ENCODE measurements at places on chromosomes 5 and 9.

DNA sequence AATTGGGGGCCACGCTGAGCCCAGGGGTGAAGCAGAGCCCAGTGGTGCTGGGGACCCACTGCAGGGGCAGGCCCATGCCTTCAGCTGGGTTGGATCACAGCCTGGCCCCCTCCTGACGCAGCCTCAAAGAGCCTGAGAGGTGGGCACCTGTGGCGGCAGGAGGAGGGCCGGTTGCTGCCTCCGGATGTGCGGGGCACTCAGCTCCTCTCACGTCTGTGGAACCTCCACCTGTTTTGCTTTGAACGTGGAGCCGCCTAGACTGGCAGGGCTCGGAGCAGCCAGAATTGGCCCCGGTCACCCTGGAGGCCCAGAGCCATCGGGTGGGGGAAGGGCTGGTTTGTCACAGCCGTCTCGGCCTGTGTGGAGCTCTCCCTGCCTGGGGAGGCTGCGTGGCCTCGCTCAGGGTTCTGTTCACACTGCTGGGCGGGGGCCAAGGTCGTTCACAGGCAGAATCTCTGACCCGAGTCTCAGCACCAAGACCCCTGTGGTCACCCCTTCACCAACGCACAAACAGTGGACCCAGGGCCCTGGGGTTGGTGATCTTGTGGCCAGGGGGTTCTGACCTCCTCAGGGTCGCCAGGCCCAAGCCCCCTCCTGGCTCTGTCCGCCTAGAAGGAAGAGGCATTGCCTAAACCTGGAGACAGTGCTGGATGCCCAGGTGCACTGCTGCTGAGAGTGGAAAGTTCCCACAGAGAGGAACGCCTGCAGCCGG, 9.2 kb upstream of the SLC9A3 start:
- DNase-seq = peak; percentile 67

DNA sequence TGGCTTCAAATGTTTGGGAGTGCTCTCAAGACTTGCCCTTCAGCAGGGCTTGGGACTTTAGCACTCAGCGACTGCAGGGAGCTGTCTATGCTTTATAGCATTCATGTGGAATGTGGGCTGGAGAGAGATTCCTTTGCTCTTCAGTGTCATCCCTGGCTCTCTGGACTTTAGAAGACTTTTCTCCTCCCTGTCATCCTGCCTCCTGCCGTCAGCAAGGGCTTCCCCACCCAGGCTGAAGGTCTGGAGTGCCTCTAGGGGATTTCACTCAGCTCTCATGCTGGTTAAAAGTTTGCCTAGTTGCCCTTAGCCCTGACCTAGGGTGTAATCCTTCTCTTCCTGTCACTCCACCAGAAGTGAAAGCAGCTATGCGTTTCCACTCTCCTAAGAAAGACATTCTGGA, 210.9 kb downstream of the FRMD3 start:
- no peak for DNase-seq

DNA sequence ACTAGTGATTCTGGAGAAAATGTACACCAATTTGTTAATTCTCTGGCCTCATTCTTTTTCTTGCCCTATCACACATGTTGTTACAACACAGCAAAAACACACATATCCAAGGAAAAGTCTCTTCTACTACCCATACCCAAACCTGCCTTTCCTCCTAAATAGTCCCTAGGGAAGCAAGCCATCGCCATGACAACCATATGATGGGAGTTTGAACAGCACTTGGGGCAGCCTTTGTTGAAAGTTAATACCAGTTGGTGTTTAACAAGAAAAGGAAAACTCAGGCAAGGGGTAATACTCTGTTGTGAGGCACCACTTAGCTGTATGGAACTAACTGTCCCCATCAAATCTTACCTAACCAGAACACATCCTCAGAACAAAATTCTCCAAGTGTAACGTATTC, 1.7 kb downstream of the TRPM3 start:
- DNase-seq = no peak

DNA sequence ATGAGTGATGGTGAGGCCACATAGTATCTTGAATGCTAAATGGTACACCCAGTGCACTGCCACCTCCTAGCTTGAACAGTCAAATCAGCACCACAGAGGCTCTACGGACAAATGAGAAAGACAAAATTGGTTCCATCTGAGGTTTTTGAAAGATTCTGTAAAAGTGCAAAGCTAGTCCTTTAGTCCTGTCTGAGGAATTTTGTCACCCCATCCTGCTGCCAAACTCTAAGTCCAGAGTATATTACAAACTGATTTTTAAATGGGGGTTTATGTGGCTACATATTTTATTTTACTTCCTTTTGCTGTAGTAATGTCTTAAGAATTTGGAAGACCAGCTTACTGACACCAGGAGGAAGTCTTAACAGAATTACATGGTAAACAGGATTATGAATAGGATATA, 7.7 kb downstream of the FREM1 start:
- DNase-seq = no peak

DNA sequence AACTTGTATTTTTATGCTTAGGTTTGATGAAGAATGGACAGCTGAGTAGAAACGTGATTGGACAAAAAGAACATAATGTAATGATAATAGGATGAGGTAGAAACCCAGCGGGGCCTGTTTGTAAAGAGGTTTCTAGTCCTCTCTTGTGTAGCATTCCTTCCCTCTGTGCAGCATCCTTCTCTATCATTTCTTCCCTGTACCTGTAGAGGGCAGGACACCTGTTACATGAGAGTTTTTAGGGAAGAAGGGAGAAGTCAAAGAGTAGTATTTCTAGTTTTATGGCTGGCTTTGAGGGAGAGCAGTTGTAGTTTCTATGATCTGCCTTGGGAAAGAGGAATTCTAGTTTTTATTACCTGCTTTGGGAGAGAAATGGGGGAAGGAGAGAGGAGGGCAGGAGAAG, 162.1 kb upstream of the FST start:
- DNase-seq = no peak

DNA sequence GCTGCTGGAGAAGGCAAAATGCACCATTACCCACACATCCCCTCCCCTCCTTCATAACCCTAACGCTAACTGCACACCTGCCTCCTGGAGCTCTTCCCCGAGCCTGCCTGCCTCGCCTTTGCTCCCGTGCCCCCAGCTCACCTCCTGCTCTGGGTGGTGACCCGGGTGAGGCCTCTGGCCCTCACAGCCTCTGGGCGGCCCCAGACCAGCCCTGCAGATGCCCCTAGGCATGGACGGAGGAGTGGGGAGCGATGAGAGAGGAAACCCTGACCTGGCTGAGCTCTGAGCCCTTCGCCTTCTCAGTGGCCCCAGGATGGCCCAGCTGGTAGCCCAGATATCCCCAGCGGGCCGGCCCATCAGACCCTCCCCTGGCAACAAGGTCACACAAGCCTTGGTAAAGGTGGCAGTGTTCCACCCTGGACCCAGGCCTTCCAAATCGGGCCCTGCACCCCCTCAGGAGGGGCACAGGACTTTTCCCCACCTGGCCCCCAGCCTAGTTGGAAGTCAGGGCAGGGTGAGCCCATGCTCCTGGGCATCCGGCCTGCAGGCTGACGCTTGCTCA, 14.5 kb upstream of the CAMSAP1 start:
- no peak for DNase-seq

DNA sequence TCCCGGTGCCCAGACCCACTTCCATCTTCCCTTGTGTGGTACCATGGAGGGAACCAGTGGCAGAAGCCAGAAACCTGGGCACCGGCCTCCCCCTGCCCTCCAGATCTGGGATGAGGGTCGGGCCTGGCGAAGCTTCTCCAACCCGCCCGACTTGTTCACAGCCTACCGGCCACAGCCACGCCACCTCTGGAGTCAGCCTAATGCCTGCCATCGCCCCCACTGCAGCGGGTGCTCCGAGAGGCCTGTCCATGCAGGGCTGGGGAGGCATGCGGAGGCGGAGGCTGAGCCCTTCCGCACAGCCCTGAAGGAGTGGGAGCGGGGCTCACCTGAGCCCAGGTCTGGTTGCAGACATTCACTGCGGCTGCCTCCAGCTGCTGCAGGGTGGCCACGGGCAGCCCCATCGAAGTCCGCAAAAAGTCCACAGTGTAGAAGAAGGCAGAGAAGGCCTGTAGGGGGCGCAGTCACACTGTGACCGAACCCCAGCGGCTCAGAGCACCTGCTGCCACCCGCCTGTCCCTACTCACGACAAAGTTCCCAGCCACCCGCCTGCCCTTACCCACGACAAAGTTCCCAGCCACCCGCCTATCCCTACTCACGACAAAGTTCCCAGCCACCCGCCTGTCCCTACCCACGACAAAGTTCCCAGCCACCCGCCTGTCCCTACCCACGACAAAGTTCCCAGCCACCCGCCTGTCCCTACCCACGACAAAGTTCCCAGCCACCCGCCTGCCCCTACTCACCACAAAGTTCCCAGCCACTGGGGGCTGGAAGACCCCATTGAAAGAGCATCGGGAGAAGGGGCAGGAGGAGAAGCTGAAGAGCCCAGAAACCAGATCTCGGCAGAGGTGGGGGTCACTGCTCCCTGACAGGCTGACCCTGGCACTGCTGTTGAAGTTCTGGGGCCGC, 3.8 kb upstream of the NPDC1 start:
- DNase-seq = no peak

- no peak for DNase-seq
Observed at GRCh38 chr9:33750839-33751339, 44.5 kb upstream of the PRSS3 start.

- DNase-seq = no peak
Observed at GRCh38 chr9:99121604-99122003, 16.7 kb downstream of the TGFBR1 start.

DNA sequence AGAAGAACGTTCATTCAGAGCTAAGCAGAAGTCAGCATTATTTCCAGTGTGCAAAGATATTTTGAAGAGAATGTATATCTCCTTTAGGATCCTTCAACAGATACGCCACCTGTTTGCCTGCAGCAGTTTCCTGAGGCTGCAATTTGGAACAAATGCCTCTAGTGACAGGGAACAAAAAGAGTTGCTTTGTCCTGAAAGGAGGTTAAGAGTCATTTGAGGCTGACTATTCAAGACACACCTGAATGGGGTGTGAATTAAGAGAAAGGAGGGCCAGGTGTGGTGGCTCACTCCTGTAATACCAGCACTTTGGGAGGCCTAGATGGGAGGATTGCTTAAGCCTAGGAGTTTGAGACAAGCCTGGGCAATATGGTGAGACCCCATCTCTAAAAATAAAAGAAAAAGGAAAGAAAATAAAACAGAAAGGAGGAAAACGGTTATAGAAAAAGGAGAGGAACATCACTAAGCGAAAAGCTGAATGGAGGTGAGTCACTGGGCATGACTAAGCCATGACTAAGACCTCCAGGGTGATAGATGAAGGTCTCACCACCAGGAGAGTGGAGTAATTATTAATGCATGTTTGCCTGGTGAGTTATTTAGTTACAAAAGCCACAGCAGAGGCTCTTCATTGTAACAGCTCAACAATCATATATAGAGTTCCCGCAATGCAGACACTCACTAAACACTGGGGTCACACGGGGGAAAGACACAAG, 255.2 kb upstream of the TNC start:
- DNase-seq = peak; percentile 74

GRCh38 chr5:91142386-91142785, 240.7 kb downstream of the ARRDC3 start:
- no peak for DNase-seq

GRCh38 chr9:91515074-91515687, 91.5 kb upstream of the NFIL3 start:
- DNase-seq = no peak

DNA sequence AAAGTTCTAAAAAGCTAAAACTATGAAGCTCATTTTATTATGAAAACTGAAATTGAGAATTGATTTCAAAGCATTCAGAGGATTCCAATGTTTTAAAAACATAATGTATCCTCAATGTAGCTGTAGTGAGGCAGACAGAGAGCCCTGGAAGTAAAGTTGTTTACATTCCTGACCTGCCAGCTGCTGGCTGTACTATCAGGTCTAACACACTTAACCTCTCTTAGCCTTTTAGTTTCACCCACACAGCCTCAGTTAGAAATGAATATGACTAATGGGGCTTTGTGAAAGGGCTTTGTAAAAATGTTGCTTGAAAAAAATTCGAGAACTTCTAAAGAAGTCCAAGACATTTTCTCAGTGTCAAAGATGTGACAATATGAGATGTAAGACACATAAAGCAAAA, 122.6 kb downstream of the FBXL17 start:
- DNase-seq = no peak

DNA sequence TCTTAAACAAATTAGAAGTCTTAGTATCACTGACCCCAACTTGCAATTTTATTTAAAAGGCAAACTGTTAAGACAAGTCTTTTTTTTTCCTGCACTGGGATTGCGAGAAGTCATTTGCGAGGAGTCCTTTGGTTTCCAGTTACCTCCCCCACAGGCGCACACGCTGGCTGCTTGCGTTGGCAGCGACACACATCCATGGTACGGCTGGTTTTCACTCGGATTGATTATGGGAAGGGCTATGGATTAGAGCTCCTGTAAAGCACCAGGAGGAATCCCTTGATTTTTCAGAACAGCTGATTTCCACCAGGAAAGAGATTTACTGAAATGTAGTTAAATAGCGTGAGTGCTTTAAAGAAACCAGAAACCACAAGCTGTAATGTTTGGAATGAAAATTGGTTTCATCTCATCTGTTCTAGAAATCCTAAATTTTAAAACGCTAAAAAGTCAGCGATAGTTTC, 737 bp downstream of the SLC1A3 start:
- DNase-seq = no peak

DNA sequence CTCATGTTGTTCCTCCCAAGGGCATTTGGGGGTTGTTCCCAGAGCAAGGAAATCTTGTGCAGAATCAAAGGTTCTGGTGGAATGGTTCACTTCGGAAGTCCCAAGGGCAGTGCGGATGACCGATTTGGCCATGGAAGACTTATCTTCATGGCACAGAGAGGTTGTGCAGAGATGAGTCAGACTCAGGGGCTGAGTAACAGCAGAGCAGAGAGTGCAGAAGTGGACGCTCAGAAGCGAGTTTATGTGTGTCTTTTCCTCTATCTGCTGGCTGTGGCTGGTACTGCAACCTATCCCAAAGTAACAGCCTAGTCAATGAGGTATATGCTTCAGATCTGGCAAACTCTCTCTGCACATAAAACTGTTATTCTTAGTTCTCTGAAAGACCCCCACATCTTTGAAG, 118.1 kb downstream of the DPYSL3 start:
- DNase-seq = no peak

GRCh38 chr5:143311428-143311827, 92.1 kb downstream of the NR3C1 start:
- peak; percentile 79 for DNase-seq

DNA sequence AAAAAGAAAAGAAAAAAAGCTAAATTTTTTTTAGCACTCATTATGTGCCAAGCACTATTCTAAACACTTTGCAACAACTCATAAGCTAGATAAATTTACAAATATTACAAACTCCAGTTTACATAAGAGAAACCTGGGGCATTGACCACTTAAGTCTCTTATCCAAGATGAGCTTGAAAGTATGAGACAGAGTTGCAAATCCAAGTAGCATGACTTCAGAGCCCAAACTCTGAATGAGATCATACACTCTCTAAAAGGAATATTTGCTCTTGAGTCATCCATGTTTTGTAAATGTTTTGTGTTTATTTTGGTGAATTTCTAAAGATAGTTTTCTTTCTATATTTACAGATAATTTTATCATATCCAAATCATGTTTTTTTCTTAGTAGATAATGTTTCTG, 4.0 kb upstream of the SHOC1 start:
- DNase-seq = no peak
